Activated naive CD4-positive, alpha-beta T cell treated with Interleukin-2 at 50 U/mL for 16 hours (primary cell): ENCODE measurements at places on chromosomes 1 and 21.

DNA sequence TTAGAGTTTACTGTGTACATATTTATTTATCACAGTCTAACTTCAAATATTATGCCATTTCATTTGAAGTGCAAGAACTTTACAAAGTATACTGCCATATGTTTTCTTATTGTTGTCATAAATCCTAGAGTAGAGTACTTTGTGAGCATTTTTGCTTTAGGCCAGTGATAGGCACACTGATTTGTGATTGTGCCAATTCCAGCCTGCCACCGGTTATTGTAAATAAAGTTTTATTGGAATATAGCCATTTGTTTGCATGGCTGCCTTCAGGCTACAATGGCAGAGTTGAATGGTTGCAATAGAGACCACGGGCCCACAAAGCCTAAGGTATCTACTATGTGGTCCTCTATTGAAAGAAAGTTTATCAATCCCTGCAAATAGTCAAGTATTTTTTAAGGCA is 175.8 kb upstream of the GALNT2 start:
- no peak for DNase-seq

GRCh38 chr1:82931006-82931405 is 1067.9 kb downstream of the TTLL7 start:
- DNase-seq, result no peak

GRCh38 chr1:75720325-75720724 is 4.2 kb upstream of the ACADM start:
- no peak for DNase-seq

GRCh38 chr1:172340520-172340919 is 80.0 kb upstream of the C1orf105 start:
- DNase-seq, result no peak

- DNase-seq, result no peak
Observed at GRCh38 chr1:167416506-167416905, 101.8 kb downstream of the CD247 start.

DNA sequence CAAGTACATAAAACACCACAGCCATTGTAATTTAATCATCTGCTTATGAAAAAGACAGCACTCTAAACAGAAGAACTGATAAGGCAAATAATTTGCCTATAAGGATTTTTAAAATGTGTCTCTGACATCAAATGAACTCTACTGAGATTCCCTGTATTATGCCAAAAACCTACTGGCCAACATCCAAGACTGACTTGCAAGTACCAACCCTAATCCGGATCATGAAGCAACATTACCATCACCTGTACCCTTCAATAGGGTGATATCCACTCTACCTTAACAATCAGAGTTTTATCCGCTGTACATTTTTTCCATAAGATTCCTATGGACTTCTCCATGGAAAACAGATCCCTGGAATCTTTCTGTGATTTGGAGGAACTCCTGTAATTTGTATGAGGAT is 4.6 kb downstream of the RGS7 start:
- no peak for DNase-seq

DNA sequence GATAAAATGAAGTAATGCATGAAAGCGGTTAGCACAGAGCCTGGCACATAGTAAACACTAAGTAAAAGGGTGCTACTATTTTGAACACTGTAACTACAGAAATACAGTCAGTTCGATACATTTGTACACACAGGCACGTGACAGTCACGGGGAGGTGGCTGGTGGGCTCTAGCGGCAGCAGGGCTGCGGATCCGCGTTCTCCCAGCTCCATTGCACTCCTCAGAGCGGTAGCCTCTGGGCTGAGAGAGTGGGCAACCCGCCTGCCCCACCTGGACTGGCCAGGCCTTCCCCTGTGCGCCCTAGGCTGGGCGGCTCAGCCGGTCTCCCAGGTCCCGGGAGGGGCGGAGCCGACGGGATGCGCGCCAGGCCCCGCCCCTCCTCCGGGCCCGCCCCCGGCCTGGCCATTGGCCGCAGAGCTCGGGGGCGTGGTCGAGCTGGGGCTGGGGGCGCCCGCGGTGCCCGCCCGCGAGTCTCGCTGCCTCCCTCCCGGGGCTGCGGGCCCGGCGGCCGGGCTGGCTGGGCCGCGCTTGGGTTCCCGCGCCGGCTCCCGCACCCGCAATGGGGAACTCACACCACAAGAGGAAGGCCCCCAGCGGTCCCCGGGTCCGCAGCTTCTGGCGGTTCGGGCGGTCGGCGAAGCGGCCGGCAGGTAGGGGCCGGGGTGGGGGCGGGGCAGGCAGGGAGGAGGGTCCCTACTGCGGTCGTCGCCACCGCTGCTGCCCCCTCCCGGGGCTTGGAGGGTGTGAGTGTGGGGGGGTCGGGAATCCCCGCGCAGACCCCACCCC is 51.2 kb upstream of the SYNC start:
- DNase-seq, result peak; percentile 70

- DNase-seq, result no peak
Observed at GRCh38 chr1:65728504-65728903, 64.2 kb upstream of the PDE4B start.

GRCh38 chr21:46459356-46460112 is 843 bp downstream of the DIP2A start:
- DNase-seq, result peak; percentile 9

DNA sequence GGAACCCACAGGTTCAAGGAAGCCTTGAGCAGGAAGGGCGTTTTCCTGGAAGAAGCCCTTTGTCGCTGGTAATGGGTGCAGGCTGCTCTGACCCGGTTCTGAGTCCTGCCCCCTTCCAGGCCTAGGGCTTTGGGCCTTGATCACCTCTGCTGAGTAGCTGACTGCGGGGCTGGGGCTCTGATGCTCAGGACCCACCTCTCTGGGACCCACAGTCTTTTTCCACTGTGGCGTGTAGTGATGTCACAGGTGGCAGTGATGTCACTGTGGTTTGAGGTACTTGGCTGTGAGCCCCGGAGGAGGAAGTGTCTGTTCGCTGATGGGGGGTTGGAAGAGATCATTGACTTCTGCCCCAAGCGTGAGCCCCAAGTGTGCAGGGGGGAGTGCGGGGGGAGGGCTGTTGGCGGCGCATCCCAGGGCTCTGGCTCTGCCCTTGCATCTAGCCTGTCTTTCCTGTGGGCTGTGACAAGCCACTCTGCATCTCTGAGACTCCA is 6.9 kb downstream of the TNFRSF1B start:
- DNase-seq, result peak; percentile 86

DNA sequence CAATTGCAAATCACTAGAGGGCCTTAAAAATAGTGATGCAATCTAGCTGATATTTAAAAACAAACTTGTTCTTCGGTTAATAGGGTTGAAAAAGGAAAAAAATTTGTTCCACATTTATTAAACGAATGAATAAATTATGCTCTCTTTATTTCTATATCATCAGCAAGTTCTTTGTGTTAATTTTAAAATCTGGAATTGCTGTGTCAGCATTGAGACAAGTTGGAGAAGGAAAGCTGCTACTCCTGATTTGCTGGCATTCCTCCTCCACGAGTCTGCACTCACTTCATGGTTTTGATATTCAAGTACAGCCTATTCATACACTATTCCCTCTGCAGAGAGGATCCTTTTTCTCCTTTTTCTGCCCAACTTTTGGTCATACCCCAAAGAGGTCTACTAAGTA is 117.6 kb downstream of the MRPL39 start:
- no peak for DNase-seq

DNA sequence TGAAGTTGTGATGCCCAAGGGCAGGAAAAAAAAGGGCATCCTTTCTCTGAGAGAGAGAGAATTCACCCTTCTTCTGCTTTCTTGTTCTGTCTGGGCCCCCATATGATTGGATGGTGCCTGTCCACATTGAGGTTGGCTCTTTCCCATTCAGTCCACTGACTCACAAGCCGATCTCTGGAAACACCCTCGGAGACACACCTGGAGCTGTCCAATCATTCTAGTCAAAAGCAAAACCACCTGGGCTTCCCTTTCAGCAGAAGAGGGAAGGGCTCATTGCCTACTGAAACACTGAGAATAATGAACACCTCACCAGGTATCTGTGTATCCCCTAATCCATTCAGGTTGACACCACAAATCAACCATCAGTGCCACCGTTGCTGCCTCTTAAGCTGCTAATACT is 103.7 kb upstream of the GNG12 start:
- DNase-seq, result no peak

GRCh38 chr21:16514316-16514715 is 784.5 kb downstream of the USP25 start:
- DNase-seq, result no peak

- DNase-seq, result peak; percentile 87
Observed at GRCh38 chr1:1069056-1069710, 4.9 kb downstream of the RNF223 start.

DNA sequence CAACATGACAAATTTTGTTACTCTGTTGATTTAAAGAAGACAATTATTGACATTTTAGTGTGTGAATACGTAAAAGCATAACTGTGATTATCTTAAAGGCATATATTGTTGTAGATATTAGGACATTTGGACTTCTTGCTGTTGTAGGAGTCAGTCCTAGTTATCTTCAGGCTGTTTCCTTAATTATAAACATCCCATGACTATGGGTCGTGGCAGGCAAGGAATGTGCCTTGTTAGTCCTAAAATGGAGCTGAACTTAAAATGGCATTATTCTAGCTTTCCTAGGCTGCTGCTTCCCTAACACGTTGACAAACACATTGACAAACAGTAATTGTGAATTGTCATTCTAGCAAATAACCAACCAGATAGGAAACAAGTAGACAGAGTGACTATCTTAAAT is 4.4 kb upstream of the MPZL1 start:
- no peak for DNase-seq

GRCh38 chr1:159444511-159444910 is 5.0 kb downstream of the OR10J1 start:
- DNase-seq, result no peak

GRCh38 chr1:225780134-225780533 is 2.5 kb downstream of the SRP9 start:
- DNase-seq, result no peak

GRCh38 chr1:27506703-27507102 is 16.7 kb upstream of the WASF2 start:
- no peak for DNase-seq

- no peak for DNase-seq
Observed at GRCh38 chr1:118821801-118822200, 166.3 kb downstream of the TBX15 start.

DNA sequence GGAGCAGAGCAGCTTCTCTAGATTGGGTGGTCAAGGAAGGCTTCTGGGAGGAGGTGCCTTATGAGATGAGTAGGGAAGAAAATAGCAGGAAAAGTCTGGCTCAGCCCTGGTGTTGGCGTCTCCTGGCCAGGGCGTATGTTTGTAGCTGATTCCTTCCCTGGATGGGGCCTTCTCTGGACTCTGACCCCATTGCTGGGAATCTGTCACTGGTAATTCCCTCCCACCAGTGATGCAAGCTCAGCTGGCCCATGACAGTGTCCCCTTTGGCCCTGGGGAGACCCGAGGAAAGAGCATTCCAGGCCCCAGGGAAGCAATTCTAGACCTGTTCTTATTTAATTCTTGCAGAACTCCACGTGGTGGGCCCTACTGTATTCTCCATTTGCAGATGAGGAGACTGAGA is 20.7 kb downstream of the IGSF21 start:
- no peak for DNase-seq

- no peak for DNase-seq
Observed at GRCh38 chr1:40845895-40846294, 16.3 kb downstream of the CITED4 start.

DNA sequence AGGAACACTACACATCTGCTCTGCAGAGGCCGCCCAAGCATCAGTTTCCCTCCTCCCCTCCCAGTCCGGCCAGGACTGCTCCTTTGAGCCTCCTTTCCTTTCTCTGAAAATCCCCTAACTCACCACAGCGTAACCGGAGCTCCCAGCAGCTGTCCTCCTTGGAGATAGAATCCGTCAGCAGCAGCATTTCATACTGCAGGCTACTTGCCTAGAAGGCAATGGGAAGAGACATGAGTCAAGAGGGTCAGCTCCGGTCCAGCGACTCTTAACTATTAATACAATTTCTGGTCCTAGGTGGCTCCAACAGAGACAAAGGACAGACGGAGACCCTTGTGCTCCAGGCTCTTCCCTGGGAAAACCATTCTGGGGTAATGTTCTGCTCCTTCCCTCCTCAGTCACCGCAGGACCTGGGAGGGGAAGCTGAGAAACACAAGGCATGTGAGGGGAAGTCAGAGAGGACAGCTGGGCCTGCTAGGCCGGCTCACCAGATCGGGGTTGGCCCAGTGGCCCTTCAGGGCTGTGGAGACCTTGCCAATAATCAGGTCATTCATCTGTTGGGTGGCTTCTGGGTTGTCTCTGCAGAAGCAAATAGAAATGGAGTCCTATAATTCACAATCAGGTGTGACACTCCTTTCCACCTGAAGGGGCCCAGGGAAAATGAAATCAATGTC is 99.7 kb downstream of the UBR4 start:
- DNase-seq, result no peak

GRCh38 chr21:35324372-35325220 is 275.5 kb upstream of the RUNX1 start:
- DNase-seq, result no peak

DNA sequence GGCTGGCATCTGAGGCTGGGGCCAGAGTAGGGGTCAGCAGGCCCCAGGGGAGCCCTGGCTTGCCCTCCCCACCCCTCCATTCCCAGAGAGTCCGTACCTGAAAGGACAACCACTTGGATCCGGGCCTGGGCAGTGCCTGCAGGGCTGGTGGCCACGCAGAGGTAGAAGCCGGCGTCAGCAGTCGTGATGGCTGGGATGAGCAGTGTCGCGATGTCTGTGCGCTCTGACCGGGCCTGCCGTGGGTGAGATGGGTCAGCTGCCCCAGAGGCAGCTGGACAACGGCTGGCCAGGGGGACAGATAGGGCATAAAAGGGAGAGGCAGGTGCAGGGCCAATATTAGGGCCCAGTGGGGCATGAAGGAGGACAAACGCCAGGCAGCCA is 42.7 kb downstream of the LDLRAD2 start:
- no peak for DNase-seq

GRCh38 chr1:19861034-19861433 is 21.2 kb upstream of the OTUD3 start:
- no peak for DNase-seq

DNA sequence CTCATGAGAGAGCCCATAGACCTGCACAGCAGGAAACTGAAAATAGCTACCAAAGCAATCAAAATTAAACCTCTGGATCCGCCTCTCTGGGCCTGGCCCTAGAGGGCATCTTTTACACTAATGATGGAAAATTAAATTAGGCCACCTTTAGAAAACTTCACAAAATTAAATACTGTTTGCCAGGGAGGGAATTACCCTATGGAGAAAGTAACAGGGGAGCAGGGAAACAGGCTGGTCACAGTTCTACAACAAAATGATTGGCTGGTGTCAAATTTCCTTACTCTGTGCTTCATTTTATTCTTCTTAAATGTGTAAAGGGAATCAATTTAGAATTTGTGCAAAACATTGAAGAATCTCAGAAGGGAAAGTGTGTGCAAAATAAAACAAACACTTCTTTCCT is 62.4 kb downstream of the SPATA46 start:
- DNase-seq, result no peak

- DNase-seq, result no peak
Observed at GRCh38 chr1:230899841-230900251, 31.5 kb upstream of the C1orf198 start.

- DNase-seq, result no peak
Observed at GRCh38 chr1:183237046-183237445, 51.0 kb downstream of the LAMC2 start.

GRCh38 chr1:192568063-192568462 is 7.5 kb upstream of the RGS1 start:
- no peak for DNase-seq

- DNase-seq, result no peak
Observed at GRCh38 chr1:147475488-147475887, 65.8 kb upstream of the BCL9 start.

GRCh38 chr1:88378560-88378959 is 305.5 kb upstream of the PKN2 start:
- DNase-seq, result no peak

- no peak for DNase-seq
Observed at GRCh38 chr1:154883919-154884868, 14.1 kb upstream of the KCNN3 start.

GRCh38 chr1:17498214-17498613 is 41.3 kb upstream of the ARHGEF10L start:
- DNase-seq, result no peak
